ENCODE measurements at places on chromosomes 5 and 9. TPM values are rescaled to one million over a fixed set of nuclear protein-coding genes. Genes with fewer than 3 reads are reported as not detected.

- DNase-seq: no peak
These were observed 8.0 kb downstream of the ENHO start for GRCh38 chr9:34514816-34515215.

GRCh38 chr9:78396087-78396486 lies 99.2 kb downstream of the PSAT1 start:
- DNase-seq: no peak

DNA sequence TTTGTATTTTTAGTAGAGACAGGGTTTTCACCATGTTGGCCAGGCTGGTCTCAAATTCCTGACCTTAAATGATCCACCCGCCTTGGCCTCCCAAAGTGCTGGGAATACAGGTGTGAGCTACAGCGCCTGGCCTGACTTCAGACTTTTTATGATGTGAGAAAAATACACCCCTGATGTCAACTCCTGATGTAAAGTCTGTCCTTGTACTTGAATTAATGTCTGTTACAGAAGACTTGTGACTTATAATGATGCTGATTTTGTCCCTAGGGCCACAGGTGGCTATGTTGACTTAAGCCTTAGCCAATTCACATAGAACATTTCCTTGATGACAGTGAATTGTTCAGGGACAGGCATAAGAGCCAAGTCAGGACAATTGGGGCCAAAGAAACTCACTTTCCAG lies 42.5 kb upstream of the MELK start:
- DNase-seq: no peak

DNA sequence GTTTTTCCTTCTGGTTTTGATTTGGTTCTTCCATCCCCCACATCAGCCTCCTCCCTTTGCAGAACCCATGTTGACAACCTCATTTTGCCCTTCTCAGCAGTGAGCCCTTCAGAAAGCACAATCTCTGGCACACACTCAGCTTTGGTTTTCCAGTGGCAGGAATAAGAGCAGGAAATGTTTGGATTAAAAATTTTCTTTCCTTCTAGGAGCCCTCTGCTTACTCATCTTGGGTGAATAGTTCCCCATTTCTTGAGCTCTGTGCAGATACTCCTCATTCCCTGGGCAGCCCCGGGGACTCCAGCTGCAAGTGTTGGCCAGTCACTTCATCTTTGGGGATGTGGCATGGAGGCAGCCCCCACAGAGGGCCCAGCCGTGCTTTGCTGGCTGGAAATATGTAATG lies 170.5 kb downstream of the NR3C1 start:
- peak; percentile 22 for DNase-seq

GRCh38 chr5:176693477-176693851 lies 46.2 kb downstream of the TSPAN17 start:
- no peak for DNase-seq

GRCh38 chr9:109776391-109776790 lies 3.6 kb upstream of the PALM2AKAP2 start:
- DNase-seq: no peak

- DNase-seq: no peak
These were observed 190.5 kb downstream of the PIK3R1 start for GRCh38 chr5:68405784-68406743.

GRCh38 chr5:134920848-134921575 lies 16.1 kb downstream of the PCBD2 start:
- no peak for DNase-seq

- no peak for DNase-seq
These were observed 75.6 kb downstream of the USP20 start for GRCh38 chr9:129910628-129911567.

- no peak for DNase-seq
These were observed 6.3 kb downstream of the ROR2 start for GRCh38 chr9:91943478-91944470.

GRCh38 chr5:115272297-115272958 lies 9.8 kb upstream of the PGGT1B start:
- DNase-seq: no peak

DNA sequence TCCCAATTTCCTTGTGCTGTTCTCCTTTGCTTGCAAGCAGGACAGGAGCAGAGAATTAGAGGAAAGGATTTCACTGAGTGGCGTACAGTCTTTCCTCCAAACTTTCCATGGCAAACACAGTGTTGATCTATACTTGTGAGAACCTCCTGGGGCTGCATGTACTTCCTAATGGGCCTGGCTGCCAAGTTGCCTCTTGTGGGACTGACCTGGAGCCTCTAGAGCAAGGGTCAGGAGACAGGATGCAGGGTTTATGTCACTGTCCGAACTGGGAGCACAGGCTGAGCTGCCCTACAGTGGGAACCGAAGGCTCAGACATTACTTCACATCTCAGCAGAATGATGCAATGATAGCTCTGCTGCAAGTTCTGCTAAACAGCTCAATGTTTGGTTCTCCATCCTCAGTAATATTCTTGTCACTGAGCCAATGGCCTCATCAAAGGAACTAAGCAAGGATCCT lies 102.3 kb downstream of the ENC1 start:
- DNase-seq: peak; percentile 40

GRCh38 chr5:154273028-154273617 lies 82.6 kb downstream of the GALNT10 start:
- DNase-seq: peak; percentile 50

- peak; percentile 17 for DNase-seq
These were observed 252.5 kb downstream of the DEPDC1B start for GRCh38 chr5:60447488-60447920.

- DNase-seq: no peak
These were observed 254.1 kb downstream of the SLF1 start for GRCh38 chr5:94872526-94872925.

GRCh38 chr5:6712142-6712576 lies 1.1 kb upstream of the TENT4A start:
- peak; percentile 58 for DNase-seq

DNA sequence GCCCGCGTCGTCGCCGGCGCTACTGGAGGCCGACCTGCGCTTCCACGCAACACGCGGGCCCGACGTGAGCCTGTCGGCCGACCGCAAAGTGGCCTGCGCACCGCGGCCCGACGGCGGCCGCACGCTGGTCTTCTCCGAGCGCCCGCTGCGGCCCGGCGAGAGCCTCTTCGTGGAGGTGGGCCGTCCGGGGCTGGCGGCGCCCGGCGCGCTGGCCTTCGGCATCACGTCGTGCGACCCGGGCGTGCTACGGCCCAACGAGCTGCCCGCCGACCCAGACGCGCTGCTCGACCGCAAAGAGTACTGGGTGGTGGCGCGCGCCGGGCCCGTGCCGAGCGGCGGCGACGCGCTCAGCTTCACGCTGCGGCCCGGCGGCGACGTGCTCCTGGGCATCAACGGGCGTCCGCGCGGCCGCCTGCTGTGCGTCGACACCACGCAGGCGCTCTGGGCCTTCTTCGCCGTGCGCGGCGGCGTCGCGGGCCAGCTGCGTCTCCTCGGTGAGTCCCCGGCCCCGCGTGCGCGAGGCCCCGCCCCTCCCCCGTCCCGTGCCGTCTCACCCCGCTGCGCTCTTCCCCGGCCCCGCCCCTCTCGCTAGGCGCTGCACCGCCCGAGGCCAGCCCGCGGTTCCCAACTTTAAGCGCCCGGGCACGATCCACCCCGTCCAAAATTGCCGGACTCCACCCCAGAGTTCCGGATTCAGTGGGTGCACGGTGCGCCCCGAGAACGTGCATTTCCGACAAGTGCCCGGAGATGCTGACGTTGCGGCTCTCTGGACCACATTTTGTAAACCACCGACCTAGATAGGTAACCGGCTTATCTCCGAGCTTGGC lies 42.8 kb downstream of the NEURL1B start:
- peak; percentile 73 for DNase-seq

DNA sequence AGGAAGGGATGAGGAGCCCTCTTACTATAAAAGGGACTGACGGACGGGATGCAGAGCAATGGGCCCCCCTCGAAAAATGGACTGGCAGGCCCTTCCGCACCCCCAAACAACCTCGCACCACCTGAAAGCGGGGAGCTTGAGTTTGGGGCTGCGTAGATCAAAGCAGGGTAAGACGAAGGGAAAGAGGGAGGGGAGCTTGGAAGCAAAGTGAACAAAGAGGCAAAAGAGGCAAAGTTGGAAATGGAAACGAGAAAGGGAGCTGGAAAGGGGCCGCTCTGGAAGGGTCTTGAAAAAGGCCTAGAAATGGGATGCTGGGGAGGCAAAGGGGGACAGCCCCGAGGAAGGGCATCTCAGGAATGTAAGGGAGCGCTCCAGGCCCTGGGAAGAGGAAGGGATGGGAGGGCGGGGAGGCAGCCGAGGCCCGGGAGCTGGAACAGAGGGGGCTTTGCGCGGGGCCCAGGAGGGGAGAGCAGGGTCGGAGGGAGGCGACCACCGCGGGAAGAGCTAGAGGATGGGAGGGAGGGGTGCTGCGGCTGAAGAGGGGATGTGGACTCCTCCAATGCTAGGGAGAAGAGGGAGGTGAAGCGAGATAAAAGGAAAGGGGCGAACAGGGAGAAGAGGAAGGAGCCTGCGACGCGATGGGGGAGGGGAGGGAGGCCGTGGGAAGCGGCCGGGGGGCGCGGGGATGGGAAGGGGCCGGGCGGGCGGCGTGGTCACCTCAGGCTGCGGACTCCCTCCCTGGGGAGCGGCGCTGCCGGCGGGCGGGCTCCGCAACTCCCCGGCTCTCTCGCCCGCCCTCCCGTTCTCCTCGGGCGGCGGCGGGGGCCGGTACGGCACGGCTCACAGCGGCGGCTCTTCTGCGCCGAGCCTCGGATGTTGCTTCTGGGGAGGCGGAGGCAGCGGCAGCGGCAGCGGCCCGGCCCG lies 577 bp downstream of the RNF145 start:
- peak; percentile 70 for DNase-seq

DNA sequence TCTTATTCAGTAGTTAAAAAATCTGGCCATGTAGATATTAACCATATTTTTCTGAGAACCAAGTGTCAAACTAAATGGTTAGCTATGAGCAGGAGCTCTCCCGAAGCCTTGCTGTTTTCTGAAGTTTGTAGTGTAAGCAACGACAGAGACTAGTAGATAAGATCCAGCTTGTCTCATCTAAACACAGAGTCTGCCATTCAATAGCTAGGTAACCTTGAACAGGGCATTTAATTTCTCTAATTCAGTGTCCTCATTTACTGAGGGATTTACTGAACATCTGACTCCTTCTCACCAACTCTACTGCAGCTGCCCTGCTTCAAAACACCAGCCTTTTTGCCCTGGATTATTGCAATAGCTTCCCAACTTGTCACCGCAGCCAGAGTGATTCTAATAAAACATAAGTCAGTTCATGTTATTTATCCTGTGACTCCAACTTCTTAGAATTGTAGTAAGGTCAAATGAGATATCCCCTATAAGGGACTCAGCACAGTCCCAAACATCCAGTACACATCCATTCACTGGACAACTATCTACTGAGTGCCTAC lies 337.0 kb downstream of the PLK2 start:
- DNase-seq: peak; percentile 34

- DNase-seq: no peak
These were observed 38.9 kb downstream of the LYRM7 start for GRCh38 chr5:131209506-131210150.

DNA sequence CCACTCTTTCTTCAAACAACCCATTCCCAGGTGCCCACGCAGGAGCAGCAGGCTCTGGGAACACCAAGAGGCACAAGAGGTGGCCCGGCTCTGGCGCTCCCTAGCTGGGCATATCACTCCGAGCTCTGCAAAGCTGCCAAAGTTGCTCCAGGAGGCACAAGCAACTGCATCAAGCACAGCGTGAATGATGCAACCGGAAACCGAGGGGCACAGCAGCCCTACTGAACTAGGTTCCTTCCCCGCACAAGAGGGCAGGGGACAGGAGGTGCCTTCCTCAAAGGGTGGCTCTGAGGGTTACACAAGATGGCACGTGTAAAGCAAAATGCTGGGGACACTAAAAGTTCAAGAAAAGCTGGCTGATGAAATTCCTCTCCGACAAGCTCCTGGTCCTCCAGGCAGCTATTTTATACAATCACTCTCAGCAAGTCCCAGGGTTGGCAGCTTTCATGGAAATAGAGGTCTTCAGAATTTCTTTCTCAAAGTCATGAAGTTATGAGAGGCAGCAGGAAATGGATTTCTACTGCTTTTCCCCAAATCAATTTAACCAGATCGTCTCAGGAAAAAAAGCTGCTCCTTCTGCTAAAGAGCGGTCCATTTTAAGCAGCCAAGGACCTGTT lies 22.9 kb downstream of the PSMB7 start:
- DNase-seq: no peak

- DNase-seq: no peak
These were observed 365.5 kb upstream of the CDH18 start for GRCh38 chr5:20353499-20353898.

DNA sequence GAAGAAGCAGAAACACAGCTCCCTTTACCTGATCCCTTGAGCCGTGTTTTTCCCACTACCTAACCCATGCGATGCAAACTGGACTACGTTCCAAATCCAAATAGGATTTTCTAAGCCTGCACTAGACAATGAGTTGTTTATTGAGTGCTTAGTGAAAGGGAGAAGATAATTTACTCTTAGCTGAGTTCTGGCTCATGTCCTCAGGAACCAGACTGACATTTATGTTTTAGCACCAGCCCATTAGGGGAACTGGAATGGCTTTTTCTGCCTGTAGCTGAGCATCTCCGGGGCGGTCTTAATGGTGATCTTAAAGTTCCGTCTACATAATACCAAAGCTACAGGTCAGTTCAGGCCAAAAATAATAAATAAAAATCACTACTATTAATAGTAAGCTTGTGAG lies 81.5 kb downstream of the SH3TC2 start:
- DNase-seq: no peak

DNA sequence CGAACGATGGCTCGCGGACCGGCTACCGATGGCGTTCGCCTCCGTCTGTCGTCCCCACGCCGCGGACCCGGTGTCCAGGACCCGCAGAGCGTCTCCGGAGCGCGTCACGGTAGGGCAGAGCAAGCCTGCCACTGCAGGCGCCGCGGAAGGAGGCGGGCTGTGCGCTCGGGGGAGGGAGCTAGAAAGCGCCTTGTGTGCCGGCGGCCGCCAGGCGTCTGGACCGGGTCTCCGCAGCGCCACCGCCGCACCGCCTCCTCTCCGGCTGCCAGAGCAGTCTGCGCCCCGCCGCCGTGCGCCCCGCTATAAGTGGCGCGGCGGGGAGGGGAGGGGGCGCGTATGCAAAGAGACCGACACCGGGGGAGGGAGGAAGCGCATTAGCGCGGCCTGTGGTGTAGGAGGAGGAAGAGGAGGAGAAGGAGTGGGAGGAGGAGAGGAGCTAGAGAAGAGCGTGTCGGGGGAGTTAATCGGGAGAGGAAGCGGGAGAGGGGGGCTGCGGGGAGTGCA lies at the start of gene ENC1:
ENC1 (minus strand) TSS at position 279 of the 504 bp plus-strand sequence. CDS start 4,243 bp downstream, outside the sequence.
- peak; percentile 98 for DNase-seq

- DNase-seq: peak; percentile 72
These were observed 15.8 kb downstream of the NDST1 start for GRCh38 chr5:150523472-150524350.

- DNase-seq: no peak
These were observed 340.3 kb downstream of the KDM4C start for GRCh38 chr9:7097785-7098752.

GRCh38 chr9:25117791-25118190 lies 560.5 kb downstream of the TUSC1 start:
- DNase-seq: no peak

- DNase-seq: no peak
These were observed 370.3 kb upstream of the RGMB start for GRCh38 chr5:98403131-98403530.

LCN12 gene
- total RNA-seq: 0.82 TPM

ZNF618 gene
- 10.8 TPM for total RNA-seq

KYAT1 gene
- 7.3 TPM for total RNA-seq

KCTD16 gene
- total RNA-seq: 0.10 TPM

FSTL4 gene
- 0.51 TPM for total RNA-seq

RPL7A gene
- total RNA-seq: 1,430 TPM

PCDHGB1 gene
- 3.7 TPM for total RNA-seq

CATSPER3 gene
- total RNA-seq: not detected

CHSY3 gene
- 7.6 TPM for total RNA-seq

TNC gene
- total RNA-seq: 266 TPM

SYK gene
- 7.1 TPM for total RNA-seq
